ENCODE measurements at places on chromosomes 13 and 19.

DNA sequence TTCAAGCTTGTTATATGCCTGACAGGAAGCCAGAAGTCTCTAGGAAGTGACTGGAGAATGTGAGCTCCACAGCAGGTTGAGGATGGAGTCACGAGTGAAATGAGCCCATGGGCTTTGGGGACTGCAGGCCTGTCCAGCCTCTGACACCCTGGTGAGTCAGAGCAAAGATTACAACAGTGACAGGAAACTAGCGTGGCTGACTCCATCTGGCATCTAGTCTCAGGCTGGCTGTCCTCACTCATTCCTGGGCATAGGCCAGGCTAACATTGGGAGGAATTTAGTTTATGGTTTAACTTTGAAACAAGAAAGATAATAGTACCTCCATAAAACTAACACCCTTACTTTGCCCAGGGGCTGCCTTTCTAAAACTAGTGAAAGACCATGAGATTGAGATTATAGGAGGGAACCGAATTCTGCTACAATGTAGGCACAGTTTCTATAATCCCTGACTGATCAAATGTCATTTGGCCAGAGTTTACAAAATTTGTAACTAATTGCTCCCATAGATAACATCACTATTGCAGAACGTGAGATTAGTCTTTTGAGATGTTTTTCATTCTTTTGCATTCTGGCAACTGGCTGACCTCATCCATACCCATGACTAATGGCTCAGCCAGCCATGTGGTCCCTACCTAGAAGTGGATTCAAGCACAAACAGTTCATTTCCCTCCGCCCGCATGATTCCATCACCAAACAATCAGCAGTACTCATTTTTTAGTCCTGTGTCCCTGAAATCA lies 28.4 kb downstream of the PSG1 start:
- DNase-seq, result no peak

GRCh38 chr19:2610637-2611482 lies 91.6 kb downstream of the GNG7 start:
- peak; percentile 87 for DNase-seq

DNA sequence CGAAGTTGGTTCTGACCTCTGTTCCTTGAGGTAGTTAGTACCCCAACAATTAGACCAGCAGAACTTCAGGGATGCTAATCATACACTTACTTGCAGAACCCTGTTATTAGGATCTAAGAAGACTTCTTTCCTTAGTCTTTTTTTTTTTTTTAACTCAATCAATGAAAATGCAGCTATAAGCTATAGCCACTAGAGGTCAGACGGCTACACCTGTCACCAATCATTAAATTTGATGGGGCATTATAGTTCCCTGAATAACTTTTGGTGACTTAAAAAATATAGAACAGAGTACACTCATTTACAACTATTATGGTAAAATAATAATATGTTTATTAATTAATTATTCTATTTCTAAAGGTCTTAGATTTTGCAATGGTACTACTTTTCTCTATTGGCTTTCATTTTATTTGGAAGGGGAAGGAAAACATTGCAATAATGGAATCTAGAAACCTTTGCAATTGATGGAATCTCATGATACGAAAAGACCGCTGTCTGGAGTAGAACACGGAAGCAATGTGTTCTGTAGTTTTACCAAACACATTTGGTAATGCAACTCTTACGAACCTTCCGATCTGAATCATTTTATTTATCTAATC lies 483.2 kb downstream of the DIAPH3 start:
- peak; percentile 4 for DNase-seq

DNA sequence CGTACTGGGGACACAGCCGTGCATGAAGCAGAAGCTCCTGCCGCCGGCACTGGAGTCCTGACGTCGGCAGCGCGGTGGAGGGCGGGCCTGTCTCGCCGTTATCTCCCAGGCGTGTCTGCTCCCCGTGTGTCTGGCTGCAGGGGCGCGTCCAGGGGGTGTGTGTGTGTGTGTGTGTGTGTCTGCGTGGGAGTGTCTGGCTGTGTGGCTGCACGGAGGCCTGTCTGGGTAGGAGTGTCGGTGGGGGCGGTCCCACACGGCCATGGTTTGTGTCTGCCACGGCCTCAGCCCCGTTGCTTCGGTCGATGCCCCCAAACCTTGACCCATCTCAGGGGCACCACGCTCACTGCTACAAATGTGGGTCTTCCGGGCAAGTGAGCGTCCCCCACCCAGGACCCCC lies 18.3 kb downstream of the ARID3A start:
- DNase-seq, result peak; percentile 90

All from K562 (cell line).